NCI-H2171 treated with DMSO at 0.1 percent for 48 hours (cell line): ENCODE measurements at places on chromosomes 6 and 20.

- DNase-seq = no peak
Observed at GRCh38 chr20:3315136-3315535, 76.1 kb upstream of the SLC4A11 start.

- DNase-seq = no peak
Observed at GRCh38 chr20:61112515-61112914, 139.5 kb upstream of the CDH4 start.

- DNase-seq = no peak
Observed at GRCh38 chr20:8434326-8434876, 302.3 kb downstream of the PLCB1 start.

GRCh38 chr6:11144393-11144851 lies 32.9 kb upstream of the ERVFRD-1 start:
- peak; percentile 46 for DNase-seq

DNA sequence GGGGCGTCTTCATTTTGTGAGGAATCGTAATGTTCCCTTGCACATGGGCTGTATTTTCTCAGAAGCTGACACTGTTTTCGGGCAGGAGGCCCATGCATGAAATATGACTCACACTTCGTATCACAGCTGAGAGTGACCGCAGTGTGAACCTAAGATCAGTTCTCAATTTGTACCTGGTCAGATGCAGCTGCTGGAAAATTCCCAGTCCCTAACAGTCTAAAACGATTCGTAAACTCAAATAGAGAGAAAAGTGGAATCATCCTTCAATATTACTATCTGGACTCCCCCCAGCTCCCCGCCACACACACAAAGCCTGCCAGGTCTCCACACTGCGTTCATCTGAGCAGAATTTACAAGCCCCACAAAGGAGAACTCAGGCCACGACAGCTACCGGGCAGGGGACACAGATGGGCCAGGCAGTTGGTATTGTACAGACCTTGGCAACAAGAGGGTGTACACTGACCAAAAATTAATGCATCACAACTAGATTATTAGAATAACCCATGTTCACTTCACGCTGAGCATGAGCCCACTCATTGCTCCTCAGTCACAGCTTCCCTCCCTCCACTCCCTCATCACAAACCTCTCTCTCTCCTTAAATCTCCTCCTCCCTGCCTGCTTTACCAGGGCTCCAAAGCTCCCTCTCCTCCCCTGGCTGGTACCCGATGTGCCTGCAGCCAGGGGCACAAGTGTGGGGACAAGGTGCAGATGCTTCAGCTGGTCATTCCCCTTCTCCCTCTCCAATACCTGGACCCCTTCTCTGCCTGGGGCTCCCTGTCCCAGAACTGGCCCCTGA lies 488.4 kb downstream of the PREX1 start:
- DNase-seq = no peak

GRCh38 chr6:157012355-157012754 lies 235.2 kb downstream of the ARID1B start:
- DNase-seq = no peak

DNA sequence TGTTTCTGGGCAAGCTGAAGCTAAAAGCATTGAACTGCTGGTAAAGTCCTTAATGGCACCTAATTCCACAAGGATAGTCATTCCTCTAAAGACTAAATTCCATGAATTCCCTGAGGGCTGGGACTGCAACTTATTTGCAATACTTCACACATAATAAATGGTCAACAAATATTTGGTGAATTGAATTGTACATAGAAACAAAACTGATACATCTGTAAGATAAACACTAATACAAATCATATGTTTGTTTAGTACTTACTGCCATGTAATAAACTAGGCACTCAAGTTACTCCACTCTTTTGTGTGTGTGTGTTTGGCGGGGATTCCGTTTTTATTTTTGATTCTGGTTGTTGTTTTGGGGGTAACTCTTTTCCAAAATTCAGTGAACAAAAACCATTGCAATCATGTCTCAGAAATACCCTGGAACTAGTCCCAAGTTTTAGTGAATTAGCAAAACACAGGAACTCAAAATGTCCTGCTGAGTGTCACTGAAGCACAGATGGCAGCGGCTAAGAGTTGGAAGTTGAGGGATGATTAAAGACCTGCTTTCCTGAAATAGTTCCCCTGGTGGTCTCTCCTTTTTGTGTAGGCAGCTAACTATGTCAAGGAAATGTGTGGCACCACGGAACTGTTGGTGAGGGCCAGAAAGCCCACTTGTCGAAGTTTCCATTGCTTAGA lies 74.8 kb upstream of the SNRPB2 start:
- no peak for DNase-seq

DNA sequence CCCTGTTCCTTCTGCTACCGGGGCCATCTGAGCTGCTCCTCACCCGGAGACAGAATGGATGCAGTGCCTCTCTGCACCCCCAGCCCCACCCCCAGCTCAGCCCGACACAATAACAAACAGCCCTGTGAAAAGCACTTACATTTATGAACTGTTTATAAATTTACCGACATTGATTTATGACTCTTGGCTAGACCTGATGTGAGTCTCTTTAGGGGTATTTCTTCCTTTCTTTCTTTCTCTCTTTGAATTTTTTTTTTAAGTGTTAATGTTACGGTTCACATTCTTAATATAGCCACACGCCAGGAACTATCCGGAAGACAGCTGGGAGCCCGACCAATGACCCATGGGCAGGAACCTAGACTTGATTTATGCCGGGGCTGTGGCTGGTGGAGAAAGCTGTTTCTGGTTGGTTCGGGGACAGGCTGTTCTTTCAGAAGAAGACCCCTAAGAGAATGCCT lies 266.3 kb downstream of the CDC5L start:
- DNase-seq = no peak

DNA sequence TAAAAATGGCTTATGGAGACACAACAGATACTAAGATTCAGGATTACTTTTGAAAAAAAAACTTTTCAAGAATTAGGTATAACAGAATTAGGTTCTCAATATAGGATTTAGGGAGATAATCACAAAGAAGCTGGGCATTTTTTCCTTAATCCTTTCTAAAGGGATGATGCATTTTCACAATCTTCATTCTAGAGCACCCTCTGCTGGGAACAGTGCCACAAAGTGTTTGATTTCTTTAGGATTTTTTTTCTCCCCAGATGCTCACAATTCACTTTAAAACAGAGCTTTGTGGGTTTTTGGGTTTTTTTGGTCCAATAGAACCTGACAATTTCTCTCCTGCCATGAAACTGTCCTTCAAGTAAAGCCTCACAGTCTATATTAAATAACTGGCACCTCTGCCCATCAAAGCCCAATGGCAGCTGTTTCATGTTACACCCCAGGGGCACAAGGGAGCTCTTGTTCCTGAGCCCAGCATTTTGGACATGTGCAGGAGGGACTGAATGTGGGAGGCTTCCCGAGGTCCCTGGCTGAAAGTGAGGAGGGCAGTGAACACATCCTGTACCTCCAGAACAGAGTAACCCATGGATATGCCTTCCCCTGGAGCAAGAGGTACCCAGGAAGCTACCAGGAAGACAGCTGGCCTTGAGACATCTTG lies 39.7 kb downstream of the PREP start:
- peak; percentile 49 for DNase-seq

DNA sequence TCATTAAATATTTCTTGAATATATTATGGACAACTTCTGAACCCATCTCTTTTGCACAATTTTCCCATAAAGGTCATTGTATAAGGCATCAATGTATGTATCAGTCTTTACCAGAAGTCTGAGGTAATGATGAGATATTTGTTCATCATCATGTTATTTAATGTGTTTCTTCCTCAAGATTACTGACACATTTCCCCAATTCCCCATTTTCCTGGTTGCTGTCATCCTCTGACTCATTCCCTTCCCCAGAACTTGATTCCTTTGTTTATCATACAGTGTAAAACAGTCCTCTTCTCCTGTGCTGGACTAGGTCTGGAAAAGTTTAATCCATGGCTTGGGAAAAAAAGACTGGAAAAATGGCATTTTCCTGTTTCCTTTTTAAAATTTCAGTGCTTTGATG lies 107.9 kb upstream of the FLRT3 start:
- DNase-seq = no peak

DNA sequence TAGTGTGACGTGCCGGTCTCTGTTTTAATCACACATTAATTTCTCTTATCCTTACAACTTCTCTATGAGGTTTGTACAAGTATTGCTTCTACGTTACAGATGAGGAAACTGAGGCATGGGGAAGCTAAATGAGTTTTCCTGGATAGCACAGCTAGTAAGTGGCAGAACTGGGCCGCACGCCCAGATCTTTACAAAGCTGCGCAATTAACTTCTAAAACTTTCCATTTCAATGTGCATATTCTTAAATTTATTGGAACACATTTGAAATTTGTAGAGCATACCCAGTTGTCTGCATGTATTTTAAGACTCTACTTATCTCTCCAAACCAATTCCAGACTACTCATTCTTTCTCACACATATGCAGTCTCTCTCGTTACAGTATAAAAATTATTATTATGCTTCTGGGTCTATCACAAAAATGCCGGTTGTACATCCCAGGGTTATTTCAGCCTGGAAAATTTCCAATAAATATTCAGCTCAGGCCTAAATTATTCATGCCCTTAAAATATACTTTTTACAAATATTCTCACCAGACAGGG lies 10.2 kb upstream of the PERP start:
- DNase-seq = no peak

GRCh38 chr20:50191065-50191543 lies 474 bp downstream of the CEBPB start:
- DNase-seq = peak; percentile 51

- no peak for DNase-seq
Observed at GRCh38 chr6:143058987-143059386, 1.7 kb upstream of the AIG1 start.

- peak; percentile 5 for DNase-seq
Observed at GRCh38 chr6:13099771-13100170, 228.6 kb downstream of the TBC1D7 start.

GRCh38 chr6:41489120-41489851 lies 56.9 kb upstream of the FOXP4 start:
- peak; percentile 35 for DNase-seq

DNA sequence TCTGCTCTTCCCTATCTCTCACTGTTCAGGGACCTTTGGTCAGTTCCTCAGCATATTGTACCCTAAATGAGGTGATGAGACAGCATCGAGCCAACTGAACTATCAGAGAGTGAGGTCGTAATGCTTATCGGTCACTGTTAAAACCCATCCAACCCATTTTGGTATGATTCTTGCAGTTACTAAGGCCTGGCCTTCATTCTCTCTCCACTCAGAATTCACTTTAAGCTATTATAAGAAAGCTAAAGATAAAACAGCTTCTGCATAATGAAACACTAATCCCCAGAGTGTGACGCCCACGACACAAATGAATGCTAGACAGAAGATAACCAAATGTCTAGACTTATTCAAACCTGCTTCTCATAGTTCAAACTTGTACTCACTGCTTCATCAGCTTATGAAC lies 175.8 kb downstream of the GMPR start:
- DNase-seq = no peak

DNA sequence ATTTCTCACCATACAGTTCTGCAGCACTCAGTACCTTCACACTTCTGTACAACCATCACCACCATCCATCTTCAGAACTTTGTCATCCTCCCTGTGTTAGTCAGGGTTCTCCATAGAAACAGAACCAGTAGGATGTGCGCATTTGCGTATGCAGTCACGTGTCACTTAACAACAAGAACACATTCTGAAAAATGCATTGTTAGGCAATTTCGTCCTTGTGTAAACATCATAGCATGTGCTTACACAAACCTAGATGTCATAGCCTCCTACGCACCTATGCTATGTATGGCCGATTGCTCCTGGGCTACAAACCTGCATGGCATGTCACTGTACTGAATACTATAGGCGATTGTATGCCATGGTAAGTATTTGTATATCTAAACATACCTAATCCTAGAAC lies 66.2 kb upstream of the PTPRT start:
- DNase-seq = no peak

DNA sequence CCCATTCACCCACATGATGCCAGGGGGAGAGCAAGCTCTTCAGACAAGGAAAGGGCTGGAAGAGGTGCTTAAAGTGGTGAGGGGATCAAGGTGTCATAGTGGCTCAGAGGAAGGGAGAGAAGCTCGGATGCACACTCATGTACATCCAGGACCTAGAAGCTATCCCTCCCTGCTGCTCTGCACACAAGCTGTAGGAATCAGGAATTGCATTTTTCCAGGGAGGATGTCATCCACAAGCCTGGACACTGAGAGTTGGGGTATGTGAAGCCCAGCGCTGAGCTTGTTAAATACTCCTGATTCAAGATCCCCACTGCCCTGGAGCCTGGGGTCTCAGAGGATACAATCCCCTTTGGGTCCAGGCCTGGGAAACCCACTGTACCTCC lies 85.8 kb upstream of the CCDC167 start:
- DNase-seq = no peak

GRCh38 chr6:125346201-125346925 lies 44.6 kb upstream of the HDDC2 start:
- no peak for DNase-seq

- no peak for DNase-seq
Observed at GRCh38 chr6:107314531-107314939, 144.8 kb downstream of the PDSS2 start.

GRCh38 chr6:37125774-37126492 lies 44.0 kb upstream of the PIM1 start:
- DNase-seq = no peak

- DNase-seq = no peak
Observed at GRCh38 chr20:53606364-53606985, 12.8 kb upstream of the ZNF217 start.

DNA sequence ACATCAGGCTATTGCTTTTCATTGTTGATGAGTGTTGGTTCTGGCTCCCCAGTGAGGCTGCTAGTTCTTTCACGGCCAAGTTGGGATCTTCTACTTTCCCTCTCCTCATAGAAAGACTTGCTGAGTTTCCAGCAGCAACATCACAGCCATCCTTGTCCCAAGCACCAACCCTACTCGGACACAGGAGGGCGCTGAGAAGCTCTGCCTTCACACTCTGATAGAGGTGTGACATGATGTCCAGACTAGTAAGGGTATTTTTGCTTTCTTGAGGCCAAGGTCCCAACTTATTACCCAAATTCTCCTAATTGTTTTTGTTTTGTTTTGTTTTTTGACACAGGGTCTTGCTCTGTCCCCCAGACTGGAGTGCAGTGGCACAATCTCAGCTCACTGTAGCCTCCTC lies 3.0 kb upstream of the GCM1 start:
- DNase-seq = no peak

DNA sequence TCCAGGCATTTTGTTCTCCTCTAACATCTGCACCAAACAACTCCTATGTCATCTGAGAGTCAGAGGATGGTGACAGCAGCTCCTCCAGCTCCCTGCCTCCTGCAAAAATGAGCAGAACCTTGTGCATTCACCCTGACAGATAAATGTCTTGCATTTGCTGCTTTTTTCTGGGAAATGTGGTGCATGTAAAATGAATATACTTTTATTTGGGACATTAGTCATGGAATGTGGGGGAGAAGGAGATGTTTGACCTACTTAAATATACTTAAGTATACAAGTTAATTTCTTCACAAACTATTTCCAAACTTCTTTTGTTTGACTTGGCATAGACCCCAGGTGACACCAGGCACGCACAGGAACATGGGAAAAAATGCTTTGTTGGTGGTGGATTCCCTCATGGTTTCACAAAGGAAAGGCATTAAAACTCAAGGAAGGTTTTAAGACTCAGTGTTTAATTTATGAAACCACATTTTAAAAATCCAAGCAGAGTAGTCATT lies 181.8 kb upstream of the MCHR2 start:
- DNase-seq = no peak

GRCh38 chr6:93785694-93786030 lies 366.3 kb upstream of the EPHA7 start:
- DNase-seq = no peak

GRCh38 chr20:34431168-34431567 lies 68.1 kb downstream of the ITCH start:
- DNase-seq = no peak

GRCh38 chr6:138383776-138384175 lies 6.1 kb downstream of the SMIM28 start:
- peak; percentile 51 for DNase-seq

GRCh38 chr6:102333736-102334135 lies 940.2 kb downstream of the GRIK2 start:
- no peak for DNase-seq
